ENCODE measurements at places on chromosomes 6 and 20.
A peak's percentile ranks its signal among the peaks of the same experiment; 100 is the strongest.

DNA sequence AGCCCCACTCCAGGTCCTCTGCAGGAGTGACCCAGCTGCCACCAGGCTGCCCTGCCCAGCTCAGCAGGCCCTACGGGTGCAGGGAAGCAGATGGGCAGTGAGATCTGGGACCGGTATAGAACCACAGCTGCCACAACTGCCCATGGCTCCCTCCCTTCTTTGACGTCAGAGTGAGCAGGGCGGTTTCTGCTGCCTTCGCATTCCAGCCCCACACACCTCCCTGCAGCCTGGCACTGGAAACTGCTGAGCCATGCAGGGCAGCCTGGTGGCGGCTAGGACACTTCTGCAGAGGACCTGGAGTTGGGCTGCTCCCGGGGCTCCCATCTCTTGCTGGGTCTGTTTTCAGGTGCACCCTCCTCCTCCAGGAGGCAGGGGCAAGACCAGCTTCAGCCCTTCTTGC, 101.6 kb upstream of the CD93 start:
- no peak for DNase-seq

GRCh38 chr20:40654876-40655275, 34.2 kb downstream of the MAFB start:
- DNase-seq: no peak

DNA sequence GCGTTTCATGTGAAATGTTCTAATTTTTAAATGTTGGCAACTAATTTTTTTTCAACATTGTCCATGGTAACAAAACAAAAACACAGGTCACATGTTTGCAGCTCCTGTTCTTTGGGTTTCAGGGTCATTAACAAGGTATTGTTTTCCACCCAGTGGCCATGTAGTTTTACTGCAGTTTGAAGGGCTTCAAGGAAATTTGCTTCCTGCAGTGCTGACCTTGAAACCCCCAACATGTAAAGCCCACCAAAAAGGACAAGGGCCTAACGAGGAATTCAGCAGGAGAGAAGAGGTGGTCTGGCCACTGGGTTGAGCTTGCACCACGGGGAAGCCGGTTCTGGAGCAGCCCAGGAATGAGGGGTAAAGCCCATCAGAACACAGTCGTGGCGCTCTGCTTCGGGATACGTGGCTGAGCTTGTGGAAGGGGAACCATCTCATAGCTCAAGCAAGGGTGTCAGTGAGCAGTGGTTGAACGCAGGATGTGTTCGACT, 13.9 kb upstream of the KLHL31 start:
- DNase-seq: no peak

GRCh38 chr6:11224252-11224965, 8.1 kb downstream of the NEDD9 start:
- peak; percentile 70 for DNase-seq

DNA sequence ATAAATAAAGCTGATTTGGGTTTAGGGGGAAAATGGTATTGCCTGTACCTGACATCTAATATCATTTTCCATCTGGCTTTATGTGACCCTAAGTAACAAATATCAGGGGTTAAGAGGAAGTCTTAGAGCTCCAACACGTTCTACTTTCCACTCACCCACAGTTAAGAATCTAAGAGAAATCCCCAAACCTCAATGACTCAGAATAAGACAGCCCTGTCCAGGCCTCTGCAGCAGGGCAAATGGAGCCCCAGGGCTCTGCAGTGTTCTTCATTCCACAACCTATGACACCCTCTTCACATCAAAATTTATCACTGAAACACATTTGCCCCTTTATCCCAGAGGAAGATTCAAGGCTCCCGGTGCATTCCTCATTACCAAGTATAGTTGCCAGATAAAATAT, 20.3 kb upstream of the TENT5A start:
- no peak for DNase-seq

- no peak for DNase-seq
Measured at GRCh38 chr6:122363769-122364483, 35.5 kb upstream of the HSF2 start.

GRCh38 chr6:161547617-161548016, 273.8 kb upstream of the AGPAT4 start:
- DNase-seq: no peak

- DNase-seq: no peak
Measured at GRCh38 chr20:5197847-5198650, 71.2 kb downstream of the CDS2 start.

DNA sequence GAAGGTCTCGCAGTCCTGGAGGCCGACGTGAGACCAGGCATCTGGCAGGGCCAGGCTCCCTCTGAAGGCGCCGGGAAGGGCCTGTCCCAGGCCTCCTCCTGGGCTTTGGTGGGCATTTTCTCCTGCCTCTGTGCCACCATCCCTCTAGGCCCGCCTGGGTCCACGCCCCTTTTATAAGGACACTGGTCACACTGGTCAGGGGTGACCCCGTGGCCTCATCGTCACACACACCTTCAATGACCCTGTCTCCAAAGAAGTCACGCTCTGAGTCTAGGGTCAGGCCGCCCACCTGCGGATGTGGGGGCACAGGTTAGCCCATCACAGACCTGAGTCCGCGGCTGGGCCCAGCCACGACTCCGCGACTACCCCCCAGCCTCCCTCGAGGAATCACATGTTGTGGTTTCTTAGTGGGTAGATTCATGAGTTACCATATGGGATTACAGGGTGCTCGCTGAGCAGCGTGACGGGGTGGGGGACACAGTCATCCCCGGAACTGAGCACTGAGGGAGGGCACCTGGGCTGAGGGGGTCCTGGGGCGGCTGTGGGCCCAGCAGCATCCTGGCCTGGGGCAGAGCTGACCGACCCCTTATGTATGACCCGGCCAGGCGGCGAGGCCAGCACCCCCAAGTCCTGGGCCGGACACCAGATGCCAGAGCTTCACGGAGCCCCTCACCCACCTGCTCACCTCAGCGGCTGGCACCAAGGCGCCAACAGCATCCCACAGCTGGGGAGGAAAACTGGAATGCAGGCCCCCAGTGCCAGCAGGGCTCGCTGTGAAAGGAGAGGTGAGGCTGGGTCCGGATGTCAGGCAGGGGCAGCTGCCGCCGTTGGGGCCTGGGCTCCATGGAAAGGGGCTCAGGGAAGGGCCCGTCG, 115.9 kb downstream of the DLL1 start:
- no peak for DNase-seq

DNA sequence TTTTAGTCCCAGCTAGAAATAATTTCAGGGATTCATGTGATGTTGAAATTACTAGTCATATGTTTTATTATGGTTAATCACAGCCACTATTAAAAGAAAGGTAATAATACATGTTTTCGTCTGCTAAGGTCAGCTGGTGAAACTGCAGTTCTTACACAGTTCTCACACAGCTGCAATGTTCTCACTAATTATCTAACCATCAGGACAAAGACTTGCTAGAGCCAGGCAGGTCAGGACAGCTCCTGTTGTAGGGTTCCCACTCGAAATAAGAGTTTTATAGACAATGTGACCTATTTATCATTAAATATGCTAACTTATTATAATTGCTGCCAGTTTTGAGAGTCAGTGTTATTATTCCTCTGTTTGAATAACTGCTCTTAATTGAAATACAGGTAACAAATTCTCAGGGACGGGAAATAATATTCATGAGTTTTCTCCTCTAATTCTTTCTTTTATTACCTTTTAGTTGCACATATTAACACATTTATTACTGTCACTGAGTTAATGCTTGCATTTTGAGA, 97.9 kb downstream of the GJA1 start:
- no peak for DNase-seq

- no peak for DNase-seq
Measured at GRCh38 chr6:53520320-53520928, 24.5 kb downstream of the GCLC start.

- DNase-seq: peak; percentile 77
Measured at GRCh38 chr6:73652637-73653570, 888 bp downstream of the SLC17A5 start.

- no peak for DNase-seq
Measured at GRCh38 chr20:20699144-20699543, 13.3 kb downstream of the RALGAPA2 start.

GRCh38 chr20:51383891-51384510, 158.5 kb downstream of the NFATC2 start:
- DNase-seq: no peak

DNA sequence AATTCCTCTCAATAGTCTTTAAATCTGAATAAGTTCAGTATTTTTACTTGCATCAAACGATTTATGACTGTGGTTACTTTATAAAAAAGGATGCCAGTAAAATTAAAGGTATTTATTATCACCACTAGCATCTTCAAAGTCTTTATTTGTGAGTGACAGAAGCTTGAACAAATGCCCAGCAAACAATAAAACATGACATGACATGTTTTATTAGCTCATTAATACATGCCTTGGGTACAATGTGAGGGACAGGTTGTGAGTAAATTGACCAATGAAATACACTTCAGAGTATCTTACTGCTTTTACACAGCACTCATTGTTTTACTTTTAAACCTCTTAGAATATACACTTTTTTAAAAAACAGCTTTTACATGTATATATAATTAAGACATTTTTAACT, 113.4 kb upstream of the BEND3 start:
- DNase-seq: no peak

DNA sequence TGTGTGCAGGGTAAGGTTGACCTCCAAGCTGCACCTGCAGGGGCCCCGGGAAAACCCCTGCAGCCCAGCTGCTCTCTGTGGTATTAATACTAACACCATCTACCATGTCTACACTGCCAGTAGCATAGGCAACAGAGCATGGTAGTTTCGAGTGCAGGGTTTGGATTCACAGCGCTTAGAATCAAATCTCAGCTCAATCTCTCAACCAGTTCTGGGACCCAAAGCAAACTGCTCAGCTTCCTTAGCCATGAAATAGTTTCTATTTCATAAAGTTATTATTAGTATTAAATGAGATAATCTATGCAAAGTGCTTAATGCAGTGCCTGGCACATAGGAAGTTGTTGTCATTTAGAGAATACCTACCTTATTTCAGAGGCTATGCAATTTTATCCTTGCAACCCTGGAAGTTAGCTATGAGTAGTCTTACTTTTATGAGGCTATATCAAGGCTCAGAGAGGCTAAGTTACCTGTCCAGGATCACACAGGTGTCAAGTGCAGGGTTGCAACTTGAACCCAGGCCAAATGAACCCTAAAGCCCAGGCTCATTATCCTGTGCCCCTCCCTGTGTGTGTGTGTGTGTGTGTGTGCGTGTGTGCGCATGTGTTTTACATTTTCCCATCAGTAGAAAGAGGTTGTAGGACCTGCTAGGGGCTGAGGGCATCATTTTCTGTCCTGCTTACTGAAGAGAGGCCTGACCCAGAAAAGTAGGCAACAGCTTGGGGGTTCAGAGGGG, 27.6 kb upstream of the MRPS18A start:
- DNase-seq: no peak

DNA sequence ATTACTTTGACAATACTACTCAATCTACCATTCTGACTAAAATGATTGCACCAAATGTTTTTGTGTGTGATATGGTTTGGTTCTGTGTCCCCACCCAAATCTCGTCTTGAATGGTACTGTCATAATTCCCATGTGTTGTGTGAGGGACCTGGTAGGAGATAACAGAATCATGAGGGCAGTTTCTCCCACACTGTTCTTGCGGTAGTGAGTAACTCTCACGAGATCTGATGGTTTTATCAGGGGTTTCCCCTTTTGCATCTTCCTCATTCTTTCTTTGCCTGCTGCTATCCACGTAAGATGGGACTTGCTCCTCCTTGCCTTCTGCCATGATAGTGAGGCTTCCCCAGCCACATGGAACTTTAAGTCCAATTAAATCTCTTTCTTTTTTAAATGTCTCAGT, 20.8 kb downstream of the SYCP2 start:
- no peak for DNase-seq

DNA sequence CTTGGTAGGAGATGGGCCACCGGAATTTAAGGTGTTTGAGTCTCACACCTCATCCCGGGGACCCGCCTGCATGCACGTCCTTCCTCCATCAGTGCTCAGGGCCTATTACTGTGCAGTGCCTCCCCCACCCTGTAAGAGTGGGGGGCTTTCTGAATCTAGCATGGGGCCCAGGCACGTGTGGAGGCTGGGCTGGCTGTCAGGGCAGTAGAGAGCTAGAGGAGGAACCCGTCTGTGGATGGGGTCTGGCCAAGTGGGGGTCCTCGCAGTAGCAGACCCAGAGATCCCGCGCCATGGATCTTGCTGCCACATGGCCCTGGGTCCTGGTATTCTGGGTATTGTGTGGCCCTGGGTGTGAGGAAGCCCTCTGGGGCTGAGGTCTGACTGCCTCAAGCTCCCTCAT, 42.9 kb downstream of the SRC start:
- no peak for DNase-seq

DNA sequence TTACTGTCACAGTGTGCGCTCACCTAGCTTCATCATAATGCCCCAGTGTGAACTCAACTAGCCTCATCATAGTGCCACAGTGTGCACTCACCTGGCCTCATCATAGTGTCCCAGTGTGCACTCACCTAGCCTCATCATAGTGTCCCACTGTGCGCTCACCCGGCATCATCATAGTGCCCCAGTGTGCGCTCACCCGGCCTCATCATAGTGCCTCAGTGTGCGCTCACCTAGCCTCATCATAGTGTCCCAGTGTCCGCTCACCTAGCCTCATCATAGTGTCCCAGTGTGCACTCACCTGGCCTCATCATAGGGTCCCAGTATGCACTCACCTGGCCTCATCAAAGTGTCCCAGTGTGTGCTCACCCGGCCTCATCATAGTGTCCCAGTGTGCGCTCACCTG, 10.6 kb downstream of the TMEM242 start:
- DNase-seq: no peak

- DNase-seq: no peak
Measured at GRCh38 chr6:114008331-114008730, 37.4 kb upstream of the HDAC2 start.

GRCh38 chr6:2008383-2008976, 236.9 kb downstream of the GMDS start:
- DNase-seq: no peak

GRCh38 chr6:157236040-157236725, 87.1 kb downstream of the TMEM242 start:
- no peak for DNase-seq

Measured in CD4-positive, alpha-beta T cell treated with Interferon alpha-2 for 1 hour (primary cell).